HAP-1 (cell line): ENCODE measurements at places on chromosomes 7 and 10.

- DNase-seq: no peak
Measured at GRCh38 chr7:117025891-117026290, 72.6 kb downstream of the ST7 start.

GRCh38 chr7:24233386-24233785 lies 50.6 kb upstream of the NPY start:
- DNase-seq: no peak

GRCh38 chr10:372566-372965 lies 237.3 kb downstream of the ZMYND11 start:
- DNase-seq: no peak

GRCh38 chr7:2138146-2138765 lies 94.5 kb downstream of the MAD1L1 start:
- no peak for DNase-seq

GRCh38 chr10:131657318-131657984 lies 243.4 kb upstream of the PPP2R2D start:
- no peak for DNase-seq

- DNase-seq: no peak
Measured at GRCh38 chr10:9166770-9167169, 1112.3 kb downstream of the GATA3 start.

GRCh38 chr10:91511549-91512330 lies 101.6 kb downstream of the HECTD2 start:
- no peak for DNase-seq

DNA sequence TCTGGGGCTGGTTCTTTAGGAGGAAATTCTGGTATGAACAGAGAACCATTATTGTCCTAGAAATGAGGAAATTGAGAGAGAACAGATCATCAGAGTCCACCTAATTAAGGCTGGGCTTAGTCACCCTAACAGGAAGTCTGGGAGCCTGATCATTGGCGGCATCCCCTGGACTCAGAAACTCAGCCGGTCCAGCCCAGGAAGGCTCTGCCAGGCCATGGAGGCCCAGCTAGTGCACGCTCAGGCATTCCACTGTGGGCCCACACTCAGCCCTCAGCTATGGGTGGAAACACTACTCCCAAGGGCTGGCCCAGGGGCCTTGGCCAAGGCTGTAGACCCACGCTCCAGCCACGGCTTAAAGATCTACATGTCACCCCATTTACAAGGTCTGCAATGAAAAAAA lies 109.2 kb downstream of the PTPN20 start:
- no peak for DNase-seq

DNA sequence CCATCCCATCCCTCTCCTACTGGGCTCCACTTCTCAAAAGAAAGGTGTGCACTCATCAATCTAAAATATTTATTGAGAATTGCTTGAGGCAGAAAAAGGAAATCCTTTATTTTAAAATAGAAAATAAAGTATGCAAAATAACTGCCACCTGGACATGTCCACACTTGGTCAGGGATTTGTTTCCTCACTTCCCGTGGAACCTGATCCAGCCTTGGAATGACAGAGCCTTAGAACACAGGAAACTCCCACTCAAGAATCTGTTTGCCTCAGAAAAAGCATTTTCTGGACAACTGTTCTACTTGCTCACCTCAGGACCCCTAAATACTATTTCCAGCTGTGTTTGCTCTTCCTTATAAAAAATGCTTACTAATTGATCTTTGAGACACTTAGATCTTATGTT lies 29.0 kb downstream of the AKR1C8 start:
- no peak for DNase-seq

DNA sequence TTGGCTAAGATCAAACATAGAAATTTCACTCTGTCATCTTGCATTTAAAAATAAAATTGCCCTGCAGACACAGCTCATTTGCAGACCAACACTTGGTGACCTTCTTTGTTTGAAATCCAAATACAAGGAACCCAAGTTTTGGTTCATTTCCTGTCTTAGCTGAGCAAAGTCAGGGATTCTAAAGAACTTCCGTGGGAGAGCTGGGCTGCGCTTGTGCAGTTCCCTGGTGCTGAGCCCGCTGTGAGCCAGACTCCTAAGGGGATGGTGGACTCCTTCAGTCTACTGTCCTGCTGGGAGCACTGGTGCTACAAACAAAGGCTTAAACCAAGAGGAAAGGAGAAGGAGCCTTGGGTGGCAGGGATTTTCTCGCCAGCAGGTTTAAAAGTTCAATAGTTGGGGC lies 60.0 kb downstream of the MYOF start:
- DNase-seq: no peak

DNA sequence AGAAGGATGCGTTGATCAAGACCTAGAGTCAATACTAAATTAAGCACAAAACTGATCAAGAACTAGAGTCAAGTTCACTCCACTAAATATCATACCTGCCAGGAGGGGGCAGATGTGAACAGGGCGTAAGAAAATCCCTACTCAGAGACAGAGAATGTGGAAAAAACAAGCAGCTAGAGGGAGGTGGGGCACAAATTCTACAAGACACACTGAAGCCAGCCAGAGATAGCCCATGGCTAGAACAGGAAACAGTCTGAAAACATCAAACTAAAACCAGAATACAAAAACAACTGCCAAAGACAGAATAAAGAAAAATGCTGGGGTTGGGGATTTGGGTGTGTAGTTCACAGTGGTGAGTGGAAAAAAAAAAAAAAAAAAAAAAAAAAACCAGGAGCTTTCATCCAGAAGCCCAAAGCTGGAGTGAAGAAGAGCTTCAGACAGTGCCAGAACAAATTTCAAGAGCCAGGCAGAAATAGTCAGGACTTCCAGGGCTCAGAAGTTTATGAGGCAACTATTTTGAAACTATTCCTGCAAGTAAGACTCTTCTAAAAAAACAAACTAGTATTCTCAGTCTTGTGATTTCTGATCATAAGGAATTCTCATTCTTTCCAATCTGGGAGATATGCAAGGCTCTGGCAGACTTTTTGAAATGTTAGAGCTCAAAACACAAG lies 118.3 kb downstream of the CCDC71L start:
- DNase-seq: peak; percentile 70
